GM20000 (cell line): ENCODE measurements at places on chromosomes 16 and 17.
A peak's percentile ranks its signal among the peaks of the same experiment; 100 is the strongest.

DNA sequence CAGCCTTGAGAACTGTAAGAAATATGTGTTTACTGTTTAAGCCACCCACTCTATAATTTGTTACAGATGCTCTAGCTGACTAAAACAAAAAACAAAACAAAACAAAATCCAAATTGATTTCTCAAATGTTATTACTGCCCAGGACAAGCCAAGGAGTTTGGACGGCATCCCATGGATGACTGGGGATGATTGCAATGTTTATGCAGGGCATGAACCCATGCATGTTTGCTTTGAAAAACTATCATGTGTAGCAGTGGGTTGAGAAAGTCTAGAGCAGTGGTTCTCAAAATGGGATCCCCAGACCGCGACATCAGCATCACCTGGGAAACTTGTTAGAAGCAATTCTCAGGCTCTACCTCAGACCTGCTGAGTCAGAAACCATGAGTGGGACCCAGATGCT is 223.2 kb upstream of the PSMD7 start:
- DNase-seq, result no peak

DNA sequence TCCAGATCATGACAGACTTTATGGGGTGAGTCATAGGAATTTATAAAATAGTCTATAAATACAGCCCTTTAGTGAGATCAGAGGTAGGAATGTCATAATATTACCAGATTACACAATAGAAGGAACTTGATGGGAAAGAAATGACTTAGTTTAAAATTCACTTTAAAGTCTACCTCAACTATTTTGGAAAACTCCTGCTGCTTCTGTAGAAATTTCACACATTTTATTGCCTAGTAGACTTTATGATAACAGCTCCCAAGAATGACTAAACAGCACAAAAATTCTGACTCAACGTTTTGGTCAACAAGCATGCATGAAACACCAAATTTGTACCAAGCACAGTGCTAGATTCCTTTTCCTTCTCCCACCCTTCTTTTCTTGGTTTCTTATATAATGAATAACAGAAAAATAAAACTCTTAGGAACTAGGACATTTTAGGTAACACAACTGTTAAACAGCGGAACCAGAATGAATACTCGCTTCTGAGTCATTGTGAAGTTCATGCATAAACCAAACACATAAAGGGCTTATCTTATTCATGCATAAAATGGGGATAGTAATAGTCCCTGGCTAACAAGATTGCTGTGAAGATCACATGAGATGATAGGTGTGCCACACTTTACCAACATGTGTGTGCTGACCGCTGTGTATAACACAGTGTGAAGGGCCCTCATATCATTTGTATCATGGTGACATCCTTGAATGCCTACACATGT is 243.9 kb downstream of the CDH8 start:
- DNase-seq, result no peak

- DNase-seq, result no peak
Measured at GRCh38 chr17:33127706-33128105, 136.1 kb downstream of the SPACA3 start.

DNA sequence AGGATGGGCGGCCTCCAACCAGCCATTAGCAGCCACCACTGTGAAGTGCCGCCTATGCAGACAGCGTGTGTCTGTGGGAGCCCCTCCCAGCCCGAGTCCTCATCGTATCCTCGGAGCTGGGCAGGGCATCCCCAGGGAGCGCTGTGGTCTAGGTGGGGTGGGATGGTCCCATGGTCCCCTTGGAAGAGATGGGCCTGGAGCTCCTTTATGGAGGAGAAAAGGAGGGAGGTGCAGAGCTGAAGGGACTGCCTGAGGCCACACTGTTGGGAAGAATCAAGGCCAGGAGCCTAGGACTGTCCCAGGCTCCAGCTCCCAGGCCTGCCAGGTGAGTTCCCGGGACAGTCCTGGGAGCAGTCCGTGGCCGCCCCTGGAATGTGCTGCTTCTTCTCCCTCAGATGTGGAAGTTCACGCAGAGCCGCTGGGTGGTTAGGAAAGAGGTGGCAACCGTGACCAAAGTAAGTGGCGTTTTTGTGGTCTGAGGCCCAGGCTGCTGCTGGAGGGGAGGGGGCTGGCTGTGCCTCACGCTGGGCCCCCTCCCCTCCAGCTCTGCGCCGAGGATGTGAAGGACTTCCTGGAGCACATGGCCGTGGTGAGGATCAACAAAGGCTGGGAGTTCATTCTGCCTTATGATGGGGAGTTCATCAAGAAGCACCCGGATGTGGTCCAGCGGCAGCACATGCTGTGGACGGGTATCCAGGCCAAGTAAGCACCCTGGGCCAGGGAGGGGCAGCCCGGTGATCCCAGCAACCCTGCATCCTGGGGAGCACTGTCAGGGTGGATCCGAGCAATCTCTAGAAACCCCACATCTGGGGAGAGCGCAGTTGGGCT is 27.0 kb downstream of the POLR3E start:
- DNase-seq, result no peak

DNA sequence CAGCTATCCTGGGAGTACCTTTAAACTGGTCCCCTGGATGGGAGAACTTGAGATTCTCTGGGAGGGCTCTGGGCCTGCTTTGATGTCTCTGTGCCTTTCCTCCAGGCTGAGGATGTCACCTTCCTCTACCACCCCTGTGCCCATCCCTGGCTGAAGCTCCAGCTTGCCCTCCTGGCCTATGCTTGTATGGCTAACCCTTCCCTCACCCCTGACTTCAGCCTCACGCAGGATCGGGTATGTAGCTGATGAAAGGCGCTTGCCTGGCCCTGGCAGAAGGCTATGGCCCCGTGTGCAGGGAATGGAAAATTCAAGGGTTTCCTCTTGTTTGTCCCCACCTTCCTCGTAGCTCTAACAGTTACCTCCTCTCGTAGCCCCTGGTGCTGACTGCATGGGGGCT is 3.0 kb downstream of the TP53I13 start:
- DNase-seq, result no peak

DNA sequence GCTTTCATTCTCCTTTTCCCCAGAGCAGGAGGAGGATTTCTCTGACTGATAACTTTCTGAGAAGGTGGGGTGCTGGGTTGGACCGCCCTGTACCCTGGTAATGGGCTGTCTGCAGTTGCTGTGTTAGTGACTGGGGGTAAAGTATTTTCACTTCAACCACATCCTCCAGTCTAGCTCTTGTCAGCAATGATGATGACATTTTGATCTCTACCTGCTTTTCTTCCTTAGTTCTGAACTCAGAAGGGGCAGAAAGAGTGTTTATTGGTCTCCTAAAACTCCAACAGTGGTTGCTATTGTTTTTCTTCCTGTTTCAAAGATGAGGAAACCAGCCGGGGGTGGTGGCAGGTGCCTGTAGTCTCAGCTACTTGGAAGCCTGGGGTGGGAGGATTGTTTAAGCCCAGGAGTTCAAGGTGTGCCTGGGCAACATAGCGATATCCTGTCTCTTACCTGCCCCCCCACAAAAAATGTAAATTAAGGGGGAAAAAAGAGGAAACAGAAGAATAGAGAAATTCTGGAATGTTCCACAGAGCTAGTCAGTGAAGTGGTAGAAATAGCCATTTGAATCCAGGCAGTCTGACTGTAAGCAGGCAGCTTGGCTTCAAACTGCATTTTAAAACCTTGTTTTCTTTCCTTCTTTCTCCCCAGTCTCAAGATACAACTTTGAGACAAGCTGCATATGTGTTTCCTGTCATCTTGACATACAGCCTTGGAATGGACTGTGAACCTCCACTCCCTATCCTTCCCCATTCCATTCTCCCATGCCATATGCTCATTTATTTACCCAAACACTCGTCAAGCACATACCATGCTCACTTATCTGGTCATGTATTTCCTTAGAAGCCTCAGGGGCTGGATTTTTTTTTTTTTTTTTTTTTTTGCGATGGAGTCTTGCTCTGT is 3.3 kb upstream of the N4BP1 start:
- peak; percentile 66 for DNase-seq

- no peak for DNase-seq
Measured at GRCh38 chr16:63613701-63614100, 1508.2 kb downstream of the CDH11 start.

DNA sequence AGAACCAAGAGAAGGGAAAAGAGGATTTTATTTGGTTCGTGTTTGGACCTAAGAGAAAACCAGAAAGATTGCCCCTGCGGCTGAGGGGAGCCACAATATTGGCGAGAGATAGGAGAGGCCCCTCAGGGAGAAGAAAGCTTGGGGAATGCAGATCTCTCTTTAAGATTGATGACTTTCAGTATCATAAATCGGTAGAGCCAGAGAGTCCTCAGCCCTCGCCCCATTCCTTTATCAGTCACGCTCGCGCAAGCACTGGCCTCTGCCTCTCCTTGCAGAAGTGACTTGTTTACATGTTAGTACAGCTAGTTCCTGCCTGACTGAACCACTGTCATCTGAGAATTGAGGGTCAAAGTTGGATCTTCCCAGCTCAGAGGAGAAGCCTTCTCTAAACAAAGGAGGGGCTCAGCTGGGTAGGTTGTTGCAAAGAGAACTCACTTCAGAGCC is 21.5 kb upstream of the KRT19 start:
- no peak for DNase-seq

DNA sequence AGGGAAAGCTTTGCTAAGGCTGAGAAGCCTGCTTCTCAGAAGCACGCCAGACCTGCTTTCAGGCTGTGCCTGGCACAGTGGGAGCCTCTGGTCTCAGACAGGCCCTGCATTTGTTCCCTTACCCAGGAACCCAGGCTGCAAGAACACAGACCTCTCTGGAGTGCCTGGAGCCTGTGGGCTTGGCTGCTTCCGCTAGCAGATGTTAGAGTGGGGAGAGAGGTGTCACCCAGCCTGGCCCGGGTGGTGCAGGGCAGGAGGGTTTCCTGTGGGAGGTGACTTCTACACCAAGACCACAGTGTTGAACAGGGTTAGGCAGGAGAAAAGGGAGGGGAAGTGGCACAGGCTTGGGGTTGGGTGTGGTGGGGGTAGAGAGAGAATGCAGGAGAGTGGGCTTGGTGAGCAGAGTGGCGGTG is 35.8 kb upstream of the ADGRG1 start:
- DNase-seq, result no peak

DNA sequence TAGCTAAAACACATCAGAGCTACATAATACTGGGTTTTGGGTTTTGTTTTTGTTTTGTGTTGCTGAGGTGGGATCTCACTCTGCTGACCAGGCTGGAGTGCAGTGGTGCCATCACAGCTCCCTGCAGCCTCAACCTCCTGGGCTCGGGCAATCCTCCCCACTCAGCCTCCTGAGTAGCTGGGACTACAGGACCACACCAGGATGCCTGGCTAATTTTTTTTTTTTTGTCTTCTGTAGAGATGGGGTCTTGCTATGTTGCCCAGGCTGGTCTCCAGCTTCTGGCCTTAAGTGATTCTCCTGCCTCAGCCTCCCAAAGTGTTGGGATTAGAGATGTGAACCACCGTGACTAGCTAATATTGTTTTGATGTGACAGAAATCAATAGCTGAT is 6.2 kb downstream of the MEAK7 start:
- no peak for DNase-seq

GRCh38 chr16:75792771-75793492 is 66.6 kb upstream of the CPHXL start:
- DNase-seq, result no peak

GRCh38 chr17:19371259-19372010 is 6.9 kb upstream of the MAPK7 start:
- no peak for DNase-seq

- DNase-seq, result no peak
Measured at GRCh38 chr16:11047939-11048800, 103.8 kb downstream of the CLEC16A start.

DNA sequence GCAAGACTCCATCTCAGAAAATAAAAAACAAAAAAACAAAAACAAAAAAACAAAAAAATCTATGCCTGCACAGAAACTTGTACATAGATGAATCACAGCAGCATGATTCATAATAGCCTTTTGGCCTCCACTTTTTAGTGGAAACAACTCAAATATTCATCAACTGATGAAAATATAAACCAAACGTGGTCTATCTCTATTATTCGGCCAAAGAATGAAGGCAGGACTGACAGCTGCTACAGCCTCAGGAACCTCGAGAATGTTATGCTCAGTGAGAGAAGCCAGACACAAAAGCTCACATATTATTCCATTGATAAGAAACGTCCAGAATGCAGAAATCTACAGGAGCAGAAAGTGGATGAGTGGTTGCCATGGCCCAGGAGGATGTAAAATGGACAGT is 19.8 kb downstream of the PPL start:
- DNase-seq, result no peak

- DNase-seq, result no peak
Measured at GRCh38 chr16:15817446-15817845, 39.4 kb downstream of the MYH11 start.

- no peak for DNase-seq
Measured at GRCh38 chr17:44176257-44176656, 5.8 kb downstream of the ASB16 start.

DNA sequence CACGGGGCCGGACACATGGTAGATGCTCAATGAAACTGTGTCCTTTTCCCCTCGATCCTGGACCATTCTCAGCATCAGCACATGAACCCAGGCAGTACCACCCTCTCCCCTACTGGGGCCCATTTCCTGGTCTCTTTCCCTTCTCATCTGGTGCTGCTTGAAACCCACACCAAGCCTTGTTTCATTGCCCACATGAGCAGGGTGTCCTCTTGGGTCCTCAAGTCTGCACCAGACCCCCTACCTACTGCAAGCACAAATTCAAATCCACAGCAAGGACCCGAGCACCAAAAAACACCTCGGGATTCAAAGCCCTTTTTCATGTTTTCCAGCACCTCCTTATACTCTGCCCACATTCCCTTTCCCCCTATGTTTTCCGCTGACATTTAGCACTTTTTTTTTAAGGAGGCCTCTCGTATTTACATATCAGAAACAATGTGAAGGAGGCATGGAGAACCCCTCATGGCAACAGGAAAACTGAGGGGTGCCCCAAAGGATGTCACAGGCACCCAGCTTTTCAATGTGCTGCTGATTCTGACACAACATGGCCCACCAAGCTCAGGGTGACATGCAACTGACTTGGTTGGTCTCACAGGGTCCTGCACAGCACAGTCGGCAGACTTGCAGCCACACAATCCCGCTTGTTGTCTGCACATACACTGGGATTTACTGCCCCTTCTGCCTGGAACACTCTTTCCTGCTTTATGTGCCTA is 4.6 kb upstream of the CCL1 start:
- no peak for DNase-seq

- no peak for DNase-seq
Measured at GRCh38 chr16:84881702-84882521, 62.1 kb downstream of the CRISPLD2 start.

GRCh38 chr16:84819644-84820304 is at the start of gene CRISPLD2:
Gene CRISPLD2 (plus strand): TSS chr16:84819985. CDS start chr16:84838496, 18,511 bp downstream.
- DNase-seq, result peak; percentile 89

DNA sequence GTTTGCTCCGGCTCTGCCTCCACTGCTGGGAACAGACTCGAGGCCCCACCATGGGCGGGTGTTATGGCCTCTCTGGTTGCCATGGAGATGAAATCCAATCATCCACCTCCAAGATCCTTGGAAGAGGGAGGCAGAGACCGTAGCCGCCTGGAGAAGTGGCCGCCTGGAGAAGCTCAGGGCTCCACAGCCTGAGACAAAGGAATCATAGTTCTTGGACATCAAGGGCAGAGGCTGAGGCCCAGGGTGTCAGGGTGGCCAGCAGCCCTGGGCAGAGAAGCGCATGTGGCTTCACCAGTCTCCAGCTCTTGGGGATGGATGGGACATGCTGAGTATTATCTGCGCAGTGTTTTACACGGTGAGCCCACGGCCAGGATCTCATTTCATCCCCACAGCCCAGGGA is 36.2 kb downstream of the ABR start:
- no peak for DNase-seq
